ENCODE measurements at places on chromosomes 7 and 10.

DNA sequence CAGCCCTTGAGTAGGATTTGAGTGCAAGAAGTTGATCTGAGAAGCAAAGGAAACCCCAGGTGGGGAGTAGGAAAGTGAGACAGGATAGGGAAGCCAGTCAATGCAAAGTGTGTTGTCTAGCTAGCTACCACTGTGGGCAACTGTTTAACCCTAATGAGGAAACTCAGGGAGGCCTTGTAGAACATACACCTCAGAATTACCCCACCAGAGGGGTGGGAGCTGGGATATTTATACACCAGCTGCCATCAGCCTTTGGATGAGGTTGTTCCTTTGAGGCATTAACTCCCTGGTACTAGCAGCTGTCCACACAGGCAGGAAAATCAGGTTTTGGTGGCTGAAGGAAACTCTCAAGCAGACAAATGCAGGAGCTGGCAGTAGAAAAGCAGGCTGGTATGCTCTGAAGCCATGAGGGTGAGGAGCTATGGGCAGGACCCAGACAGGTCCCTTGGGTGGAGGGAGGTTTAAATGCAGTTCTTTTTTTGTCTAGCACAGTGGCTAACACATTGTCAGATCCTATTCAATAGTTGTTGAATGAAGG is 60.1 kb upstream of the ARID5B start:
- no peak for DNase-seq

DNA sequence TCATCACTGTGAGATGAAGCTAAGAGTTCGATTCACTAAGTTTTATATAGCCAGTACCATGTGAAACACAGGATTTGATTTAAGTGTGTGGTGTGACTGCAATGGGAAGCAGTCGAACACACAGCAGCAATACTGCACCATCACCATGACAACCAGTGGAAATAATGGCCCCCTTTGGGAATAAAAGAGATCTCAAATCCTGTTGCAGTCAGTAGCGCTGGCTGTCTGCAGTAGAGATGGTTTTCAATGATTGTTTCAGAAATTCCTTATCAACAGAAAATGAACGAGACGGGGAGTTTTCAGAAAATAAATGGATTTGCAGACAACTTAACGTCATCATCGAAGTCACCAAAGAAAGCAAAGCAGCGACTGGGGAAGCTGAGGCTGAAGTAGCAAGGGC is 91.0 kb downstream of the PTPRE start:
- DNase-seq: no peak

- peak; percentile 98 for DNase-seq
Observed at GRCh38 chr7:25854608-25855497, 297.1 kb upstream of the NFE2L3 start.

GRCh38 chr7:149846436-149847046 is 8.4 kb downstream of the ZNF862 start:
- no peak for DNase-seq

DNA sequence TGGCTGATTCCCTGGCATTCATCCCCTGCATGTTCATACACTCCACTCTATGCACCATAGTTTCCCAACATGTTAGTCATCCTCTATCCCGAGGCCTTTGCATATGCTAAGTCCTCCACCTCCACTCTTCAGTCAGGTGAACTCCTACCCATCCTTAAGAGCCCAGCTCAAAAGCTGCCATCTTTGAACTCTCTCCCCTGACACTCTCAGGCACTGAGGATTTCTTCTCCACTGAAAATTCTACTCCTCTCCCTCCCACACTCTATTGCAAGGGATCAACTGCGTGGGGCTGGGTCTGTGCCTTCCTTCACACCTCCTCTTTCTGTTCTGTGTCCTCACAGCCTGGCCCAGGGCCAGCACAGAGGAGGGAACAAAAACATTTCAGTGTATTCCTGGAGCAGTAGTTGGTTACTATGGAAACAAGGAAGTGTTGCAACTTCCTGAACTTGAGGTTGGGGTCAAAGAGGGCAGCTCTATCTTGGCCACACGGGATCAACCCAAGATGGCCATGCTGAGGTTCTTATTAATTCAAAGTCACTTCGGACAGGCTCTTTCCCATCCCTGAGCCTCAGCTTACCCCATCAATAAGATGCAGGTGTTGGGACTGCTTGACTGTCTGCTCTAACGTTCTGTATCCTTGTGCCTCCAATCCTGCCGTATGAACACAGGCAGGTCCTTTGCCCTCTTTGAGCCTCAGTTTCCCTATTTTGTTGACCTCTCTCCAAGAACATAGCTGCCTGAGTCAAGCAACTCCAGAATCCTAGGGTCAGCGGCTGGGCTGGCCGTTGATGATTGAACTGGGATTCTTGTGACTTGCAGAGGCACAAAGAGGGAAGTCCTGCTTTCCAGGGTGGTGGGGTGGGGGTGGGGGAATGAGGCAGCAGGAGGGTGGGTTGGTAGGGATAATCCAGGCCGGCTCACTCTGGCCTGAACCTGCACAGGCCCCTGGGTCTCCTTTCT is 15.5 kb downstream of the ZMIZ1 start:
- peak; percentile 93 for DNase-seq

DNA sequence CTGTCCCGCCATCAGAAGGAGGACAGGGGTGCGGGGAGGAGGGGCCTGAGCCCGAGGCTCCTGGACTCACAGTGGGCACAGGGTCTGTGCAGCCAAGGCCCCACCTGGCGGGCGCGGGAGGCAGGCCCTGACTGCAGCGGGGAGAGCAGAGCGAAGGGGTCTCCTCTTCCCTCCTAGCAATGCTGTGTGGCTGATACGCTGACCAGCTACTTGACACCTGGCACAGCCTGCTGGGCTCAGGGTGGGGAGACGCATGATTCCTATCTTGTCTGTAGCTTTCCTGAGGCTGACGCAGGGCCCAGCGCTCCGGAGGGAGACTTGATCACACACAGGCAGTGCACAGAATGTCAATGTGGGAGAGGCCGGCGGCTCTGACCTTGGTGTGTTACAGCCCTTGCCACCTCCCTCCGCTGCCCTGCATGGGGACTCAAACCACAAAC is 174.9 kb downstream of the ELFN1 start:
- DNase-seq: no peak

DNA sequence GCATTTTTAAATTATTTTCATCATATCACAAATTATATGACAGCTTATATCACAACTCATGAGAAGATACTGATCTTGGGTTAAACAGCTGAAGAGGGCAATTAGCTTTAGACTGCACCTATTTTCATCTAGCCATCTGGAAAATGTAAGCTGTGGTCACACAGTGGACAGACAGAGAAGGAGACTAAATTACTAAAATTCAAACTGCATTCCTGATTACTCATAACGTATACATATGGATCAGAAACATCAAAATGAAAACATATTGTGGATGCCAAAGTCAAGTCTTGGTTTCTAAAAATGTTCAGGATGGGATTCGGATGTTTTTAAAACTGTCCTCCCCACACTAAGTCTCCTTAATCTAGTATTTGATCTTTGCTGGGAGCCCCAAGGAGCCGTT is 6.6 kb downstream of the BBIP1 start:
- no peak for DNase-seq

- DNase-seq: no peak
Observed at GRCh38 chr7:81685270-81685868, 84.5 kb downstream of the HGF start.

- DNase-seq: no peak
Observed at GRCh38 chr7:135706038-135706742, 21.8 kb downstream of the SLC13A4 start.

DNA sequence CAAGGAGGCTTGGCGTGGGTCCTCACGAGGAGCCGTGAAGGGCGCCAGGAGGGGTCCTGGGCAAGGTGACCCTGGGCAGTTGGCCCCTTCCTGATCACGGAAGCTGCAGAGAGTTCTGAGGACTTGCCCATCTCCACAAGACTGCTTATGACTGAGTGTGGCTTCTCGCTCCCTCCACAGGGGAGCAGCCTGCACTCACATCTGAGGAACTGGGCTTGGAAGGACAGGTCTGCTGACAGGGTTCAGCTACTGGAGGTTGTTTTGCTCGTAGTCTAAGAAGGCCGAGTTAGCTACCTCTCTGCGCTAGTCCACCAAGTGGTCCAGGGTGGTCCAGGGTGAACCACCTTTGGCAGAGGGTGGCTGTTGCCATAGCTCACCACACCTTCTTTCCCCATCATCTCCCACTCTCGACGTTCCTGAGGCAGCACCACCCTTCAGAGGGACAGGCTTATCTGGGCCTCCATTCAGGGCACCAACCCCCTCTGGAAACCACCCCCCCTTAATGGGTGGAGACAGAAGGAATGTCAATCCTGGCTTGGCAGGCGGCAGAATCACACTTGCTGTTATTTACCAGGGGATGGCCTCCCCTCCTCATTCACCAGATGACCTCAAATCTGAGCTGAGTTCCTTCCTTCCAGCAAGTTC is 38.2 kb downstream of the FAM53B start:
- DNase-seq: no peak

GRCh38 chr7:124456286-124456685 is 309.3 kb downstream of the GPR37 start:
- DNase-seq: no peak

- DNase-seq: no peak
Observed at GRCh38 chr7:117480055-117480362, 184 bp downstream of the CFTR start.

- DNase-seq: no peak
Observed at GRCh38 chr7:18902892-18903291, 214.5 kb downstream of the TWIST1 start.

DNA sequence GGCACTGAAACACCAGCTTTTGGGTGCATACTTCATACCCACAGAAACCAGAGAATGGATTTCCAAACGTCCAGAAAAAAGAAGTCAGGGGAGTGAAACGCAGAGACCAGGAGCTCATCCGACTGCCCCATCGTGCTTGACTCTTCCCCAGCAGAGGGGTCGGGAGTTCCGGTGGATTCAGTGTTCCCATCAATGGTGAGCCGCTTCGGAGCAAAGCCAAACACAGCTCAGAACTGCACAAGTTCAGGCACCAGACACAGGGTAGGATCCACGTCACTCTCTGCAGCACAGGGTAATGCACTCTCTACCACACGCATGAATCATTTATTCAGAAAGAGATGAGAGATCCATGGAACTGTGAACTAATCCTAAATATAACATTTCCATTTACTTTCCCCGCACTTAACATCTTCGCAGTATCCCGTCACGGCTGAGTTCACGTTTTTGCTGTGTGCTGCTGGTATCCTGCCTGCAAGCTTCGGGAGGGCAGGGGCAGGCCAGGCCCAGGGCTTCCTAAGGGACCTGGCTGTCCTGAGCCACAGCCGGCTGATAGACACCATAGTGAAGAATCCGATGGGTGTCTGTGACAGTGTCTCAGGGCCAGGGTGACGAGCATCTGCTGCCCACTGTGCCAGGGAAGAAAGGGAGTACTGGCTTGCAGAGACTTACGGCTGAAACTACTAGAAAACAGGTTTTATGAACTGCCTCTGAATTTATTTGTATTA is 545.3 kb downstream of the PTPRN2 start:
- no peak for DNase-seq

DNA sequence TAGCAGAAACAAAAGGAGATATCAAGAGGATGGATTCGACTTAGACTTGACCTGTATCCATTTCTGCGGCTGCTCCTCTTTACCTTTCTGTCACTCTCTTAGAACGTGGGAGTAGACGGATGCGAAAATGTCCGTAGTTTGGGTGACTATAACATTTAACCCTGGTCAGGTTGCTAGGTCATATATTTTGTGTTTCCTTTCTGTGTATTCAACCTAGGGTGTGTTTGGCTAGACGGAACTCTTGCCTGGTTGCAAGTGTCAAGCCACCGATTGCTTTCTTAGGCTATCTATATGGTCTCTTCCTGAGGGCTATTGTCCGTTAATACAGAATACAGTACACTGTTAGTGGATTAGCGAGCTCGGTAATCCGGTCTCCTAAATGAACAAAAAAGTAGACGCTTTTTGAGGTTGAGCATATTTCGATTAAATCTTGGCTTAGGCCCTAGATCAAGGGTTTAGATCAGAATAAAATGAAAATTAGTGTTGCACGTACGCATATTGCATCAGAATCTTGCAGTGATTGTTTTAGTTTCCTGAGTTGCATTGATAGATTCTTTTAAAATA is 1.2 kb downstream of the PTEN start:
- no peak for DNase-seq

DNA sequence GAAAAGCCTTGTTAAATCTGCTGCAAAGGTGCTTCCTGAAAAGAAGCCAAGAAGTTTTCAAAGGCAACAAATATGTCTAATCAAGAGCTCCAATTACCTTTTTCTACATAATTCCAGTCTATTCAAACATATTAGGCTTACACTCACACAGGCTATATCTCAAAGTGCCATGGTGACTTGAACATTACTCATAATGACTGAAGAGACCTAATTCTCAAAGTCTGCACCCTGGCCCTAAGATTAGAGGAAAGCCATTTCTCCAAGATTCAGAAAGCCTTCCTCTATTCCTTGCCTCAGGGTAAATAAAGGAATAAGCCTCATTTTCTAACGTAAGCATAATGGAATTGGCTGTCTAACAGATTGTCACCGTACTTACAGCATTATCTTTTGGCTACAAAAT is 78.3 kb upstream of the THSD7A start:
- DNase-seq: no peak

DNA sequence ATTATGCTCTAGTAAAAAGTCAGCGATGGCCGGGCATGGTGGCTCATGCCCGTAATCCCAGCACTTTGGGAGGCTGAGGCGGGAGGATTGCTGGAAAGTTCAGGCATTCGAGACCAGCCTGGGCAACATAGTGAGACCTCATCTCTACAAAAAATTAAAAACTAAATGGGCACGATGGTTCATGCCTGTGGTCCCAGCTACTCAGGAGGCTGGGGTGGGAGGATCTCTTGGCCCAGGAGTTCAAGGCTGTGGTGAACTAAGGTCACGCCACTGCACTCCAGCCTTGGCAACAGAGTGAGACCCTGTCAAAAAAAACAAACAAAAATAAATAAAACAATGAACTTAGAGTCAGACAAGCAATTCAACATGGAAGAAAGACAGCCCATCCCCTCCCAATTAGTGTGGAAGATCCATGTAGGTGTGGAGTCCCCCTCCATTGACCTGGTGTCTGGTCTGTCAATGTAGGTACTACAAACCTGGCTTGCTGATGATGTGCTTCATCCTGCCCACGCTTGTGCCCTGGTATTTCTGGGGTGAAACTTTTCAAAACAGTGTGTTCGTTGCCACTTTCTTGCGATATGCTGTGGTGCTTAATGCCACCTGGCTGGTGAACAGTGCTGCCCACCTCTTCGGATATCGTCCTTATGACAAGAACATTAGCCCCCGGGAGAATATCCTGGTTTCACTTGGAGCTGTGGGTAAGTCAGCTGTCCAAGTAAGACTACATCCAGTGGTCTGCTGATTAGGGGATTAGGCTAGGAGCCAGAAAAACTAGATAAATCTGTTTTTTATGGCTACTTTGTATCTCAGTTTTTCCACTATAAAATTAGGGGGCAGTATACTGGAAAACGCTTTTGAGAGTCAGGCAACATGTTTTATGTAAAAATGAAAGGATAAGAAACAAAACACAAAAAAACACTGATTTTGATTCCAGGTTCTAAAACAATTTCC is 9.3 kb downstream of the SCD start:
- no peak for DNase-seq
